ENCODE measurements at places on chromosomes 3 and 15.

GRCh38 chr3:15488002-15488401 lies 33.5 kb downstream of the COLQ start:
- DNase-seq: no peak

- no peak for DNase-seq
These were observed 26.9 kb upstream of the PLSCR2 start for GRCh38 chr3:146496251-146496650.

DNA sequence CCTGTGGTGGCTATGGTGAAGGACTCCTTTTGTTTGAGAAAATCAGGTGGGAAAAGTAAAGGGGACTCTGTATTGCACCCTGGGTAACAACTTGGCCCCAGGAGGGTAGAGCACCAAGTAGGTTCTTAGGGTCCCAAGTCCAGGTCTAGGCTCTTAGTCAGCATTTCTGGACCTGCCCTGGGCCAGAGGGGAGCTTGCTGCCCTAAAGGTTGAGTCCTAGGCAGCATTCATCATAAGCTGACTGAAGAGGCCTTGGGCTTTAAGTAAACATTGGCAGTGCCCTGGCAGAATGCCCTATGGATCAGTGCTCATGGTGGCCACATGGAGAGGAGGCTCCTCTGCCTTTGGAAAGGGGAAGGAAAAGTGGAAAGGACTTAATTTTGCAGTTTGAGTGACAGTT lies 268.5 kb upstream of the CTNNB1 start:
- DNase-seq: no peak

DNA sequence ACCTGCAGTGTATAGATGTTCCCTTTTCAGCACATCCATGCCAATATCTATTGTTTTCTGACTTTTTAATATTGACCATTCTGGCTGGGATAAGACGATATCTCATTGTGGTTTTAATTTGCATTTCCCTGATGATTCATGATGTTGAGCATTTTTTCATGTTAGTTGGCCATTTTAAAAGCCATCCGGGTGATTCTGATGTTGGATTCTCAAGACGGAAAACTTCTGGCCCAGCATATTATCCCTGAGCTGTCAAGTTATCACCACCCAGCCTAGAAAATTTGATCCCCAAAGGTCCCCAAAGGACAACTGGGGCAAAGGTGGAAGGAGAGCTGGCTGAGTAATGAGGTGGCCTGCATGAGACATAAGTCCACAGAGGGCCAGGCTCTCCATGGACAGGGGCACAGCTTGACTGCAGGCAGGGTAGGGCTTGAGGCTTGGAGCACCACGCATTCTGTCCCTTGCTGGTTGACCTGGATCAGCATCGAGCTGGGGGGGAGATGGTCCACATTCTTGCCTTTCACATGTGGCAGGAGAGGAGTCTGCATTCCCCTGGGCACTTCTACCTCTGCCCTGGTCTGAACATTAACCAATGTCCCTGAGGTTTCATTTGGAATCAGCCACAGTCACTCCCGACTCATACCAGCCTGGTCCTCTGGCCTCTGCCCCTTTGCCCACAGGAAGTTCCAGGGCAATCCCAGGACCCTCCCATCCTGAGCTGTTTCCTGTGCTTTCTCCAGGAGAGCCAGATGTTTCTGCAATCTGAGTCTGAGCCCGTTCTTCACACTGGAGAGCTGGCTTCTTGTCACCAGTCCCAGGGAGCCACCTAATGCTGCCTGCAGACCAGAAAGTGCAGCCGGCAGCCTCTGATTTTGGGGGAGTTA lies 69.2 kb downstream of the ISG20 start:
- DNase-seq: no peak

DNA sequence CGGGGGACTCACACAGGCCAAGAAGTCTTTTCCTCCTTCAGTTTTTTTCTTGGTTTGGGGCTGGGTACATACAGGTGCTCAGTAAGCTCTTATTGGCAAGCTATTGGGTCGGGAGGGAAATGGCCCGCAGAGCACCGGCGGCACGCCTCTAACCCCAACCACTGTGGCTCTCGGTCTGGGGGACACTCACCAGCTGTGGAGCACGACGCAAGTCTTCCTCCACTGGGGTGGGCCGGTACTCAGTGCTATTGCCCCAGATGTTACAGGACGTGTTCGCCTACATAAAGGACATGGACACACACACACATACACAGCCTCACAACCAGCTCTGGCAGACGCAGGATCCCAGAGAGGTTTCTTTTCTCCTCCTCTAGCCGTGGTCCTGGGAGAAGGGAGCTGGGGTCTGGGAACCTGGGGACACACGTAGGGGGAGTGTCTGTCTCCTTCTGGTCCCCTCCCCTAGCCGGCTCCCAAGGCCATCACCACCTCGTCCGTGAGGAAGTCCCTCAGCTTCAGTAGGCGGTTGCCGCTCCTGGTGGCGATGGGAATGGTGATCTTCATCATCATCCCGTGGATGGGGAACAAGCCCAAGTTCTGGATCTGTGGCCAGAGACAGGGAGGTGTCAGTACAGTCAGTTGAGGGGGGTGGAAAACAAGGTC lies 33.4 kb downstream of the FEM1B start:
- no peak for DNase-seq

DNA sequence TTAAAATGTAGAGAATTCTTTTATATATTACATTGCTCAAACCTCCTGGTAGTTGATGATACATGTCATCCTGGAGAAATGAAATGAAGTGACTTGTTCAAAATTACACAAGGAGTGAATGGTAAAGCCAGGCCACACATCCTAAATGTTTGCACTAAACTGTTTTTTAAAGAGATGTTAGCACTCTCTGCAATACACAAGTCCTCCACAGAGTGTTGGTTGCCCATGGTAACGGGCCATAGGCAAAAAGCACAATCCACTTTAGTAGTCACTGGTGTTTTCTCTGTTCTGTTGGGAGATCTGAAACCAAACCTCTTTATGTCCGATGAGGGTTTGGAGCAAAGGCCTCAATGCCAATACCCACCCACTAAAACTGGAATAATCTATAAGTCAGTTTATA lies 907.4 kb downstream of the NTRK3 start:
- DNase-seq: no peak

DNA sequence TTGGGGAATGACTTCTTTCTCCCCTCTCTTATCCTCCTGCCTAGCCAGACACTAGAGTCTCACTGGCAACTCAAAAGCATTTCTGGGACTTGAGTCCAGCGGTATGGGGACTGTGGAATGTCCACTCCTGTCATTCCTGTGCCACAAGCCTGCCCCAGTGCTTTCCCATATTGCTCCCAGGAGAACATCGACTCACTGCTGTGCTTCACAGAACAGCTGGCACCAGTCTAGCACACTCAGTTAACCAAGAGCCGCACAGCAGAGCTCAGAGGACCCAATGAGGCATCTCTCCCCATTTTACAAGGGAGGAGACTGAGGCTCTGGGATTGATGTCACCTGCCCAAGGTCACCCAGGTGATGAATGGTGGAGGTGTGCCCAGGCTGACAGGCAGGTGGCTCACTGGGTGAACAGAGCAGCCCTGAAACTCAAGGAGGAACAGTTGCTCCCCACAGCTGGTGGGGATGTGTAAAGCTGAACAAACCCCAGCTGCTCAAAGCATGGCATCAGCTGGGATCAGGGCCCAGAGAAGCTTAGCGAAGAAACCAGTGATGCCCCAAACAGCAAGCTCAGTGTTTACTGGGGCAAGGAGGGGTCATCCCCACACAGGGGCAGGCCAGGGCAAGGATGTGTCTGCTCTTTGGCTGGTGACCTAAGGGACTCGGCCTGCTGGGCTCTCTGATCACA lies 35.4 kb upstream of the DUSP7 start:
- DNase-seq: no peak

GRCh38 chr3:59540696-59541095 lies 490.9 kb upstream of the CFAP20DC start:
- DNase-seq: no peak

- no peak for DNase-seq
These were observed 226.9 kb downstream of the IL5RA start for GRCh38 chr3:2883283-2883682.

- DNase-seq: no peak
These were observed 5.1 kb upstream of the TM6SF1 start for GRCh38 chr15:83102346-83102745.

DNA sequence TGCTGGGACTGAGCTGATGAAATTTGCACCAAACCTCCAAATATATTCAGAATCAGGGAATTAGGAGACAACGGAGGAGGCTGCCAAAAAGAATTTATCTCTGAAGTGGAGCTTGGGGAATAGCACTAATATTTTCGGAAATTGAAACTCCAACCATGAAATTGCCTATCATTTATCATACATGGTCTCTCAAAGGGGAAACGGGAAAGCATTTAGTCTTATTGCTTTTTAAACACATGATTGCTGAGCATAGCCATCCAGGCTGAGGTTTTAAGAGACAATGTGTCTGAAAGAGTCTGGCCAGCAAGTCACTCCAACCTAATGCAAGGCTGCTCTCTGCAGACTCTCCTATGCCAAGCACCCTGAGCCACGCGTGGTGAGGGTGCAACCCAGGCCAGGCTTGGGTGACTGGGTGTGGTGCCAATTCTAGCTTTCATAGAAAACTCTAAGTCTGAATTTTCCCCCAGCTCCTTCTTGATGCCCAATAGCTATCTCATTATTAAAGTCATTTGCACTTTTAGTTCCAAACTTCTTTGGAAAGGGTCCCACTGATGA lies 200.2 kb downstream of the RPLP1 start:
- no peak for DNase-seq

DNA sequence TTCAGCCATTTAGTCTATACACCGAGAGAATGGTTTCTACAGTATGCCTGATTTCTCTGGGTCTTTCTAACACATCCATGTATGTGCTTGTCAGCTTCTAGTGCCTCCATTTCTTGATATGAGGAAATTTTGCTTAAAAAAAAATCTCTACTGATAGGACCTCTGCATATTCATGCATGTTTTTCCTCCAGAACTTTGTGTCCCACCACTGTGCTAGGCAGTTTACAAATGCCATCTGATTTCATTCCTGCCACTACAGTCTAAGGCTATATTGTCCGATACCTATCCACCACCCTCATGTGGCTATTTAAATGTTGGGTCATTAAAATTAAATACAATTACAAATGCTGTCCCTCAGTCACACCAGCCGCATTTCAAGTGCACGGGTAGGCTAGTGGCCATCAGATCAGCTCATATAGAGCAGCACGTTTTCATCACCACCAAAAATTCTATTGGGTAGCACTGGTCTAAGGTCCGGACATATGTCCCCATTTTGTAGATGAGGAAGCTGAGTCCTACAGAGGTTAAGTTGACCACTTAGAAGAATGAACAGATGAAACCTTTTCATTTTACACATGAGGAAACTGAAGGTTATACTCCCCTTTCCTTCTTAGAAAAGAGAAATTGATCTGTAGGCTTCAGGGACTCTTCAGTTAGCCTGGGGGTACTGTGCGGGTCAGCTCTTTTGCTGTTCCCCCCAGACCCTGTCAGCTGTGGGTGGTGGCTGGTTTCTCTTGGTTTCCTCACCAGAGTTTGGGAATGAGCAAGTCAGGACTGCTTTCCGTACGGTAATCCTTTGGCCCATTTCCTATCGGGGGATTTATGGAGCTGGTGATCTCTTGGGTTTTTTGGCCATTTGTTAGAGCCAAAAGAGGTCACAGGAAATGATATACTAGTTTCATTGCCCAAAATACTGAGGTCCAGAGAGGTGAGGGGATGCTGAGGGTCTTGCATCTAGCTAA lies 56.5 kb downstream of the SMAD3 start:
- no peak for DNase-seq

DNA sequence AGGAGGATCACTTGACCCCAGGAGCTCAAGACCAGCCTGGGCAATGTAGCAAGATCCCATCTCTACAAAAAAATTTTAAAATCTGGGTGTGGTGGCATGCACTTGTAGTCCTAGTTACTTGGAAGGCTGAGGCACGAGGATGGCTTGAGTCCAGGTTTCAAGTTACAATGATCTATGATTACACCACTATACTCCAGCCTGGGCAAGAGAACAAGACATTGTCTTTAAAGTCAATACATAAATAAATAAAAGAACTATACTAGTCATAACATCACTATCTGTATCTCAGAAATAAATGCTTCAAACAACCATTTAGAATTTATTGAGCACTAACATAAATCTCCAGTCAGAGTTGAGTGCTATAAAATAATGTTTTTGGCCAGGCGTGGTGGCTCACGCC lies 8.5 kb upstream of the PHLDB2 start:
- no peak for DNase-seq

- DNase-seq: no peak
These were observed 75.7 kb upstream of the GADL1 start for GRCh38 chr3:30970183-30970582.

GRCh38 chr15:23566651-23567050 lies 1.2 kb downstream of the MKRN3 start:
- no peak for DNase-seq

GRCh38 chr3:31606453-31606852 lies 73.7 kb downstream of the STT3B start:
- no peak for DNase-seq

DNA sequence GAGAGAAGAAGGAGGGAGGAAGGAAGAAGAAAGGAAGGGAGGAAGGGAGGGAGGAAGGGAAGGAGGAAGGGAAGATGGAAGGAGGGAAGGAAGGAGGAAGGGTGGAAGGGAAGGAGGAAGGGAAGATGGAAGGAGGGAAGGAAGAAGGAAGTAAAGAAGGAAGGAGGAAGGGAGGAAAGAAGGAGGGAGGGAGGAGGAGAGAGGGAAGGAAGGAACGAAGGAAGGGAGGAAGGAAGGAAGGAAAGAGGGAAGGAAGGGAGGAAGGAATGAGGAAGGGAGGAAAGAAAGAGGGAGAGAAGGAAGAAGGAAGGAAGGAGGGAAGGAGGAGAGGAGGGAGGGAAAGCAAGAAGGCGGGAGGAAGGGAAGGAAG lies 31.8 kb upstream of the ALDH1L1 start:
- DNase-seq: no peak

GRCh38 chr3:63557912-63558311 lies 94.6 kb upstream of the SNTN start:
- no peak for DNase-seq

DNA sequence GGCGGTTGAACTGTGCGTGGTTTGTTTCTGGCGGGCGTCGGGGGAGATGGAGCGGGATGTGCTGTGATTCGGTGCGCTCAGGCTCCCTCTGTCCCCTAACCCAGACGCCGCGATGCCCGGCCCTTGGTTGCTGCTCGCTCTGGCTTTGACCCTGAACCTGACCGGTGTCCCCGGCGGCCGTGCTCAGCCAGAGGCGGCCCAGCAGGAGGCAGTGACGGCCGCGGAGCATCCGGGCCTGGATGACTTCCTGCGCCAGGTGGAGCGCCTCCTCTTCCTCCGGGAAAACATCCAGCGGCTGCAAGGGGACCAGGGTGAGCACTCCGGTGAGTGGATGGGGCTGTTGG lies 1.2 kb downstream of the TRH start:
- DNase-seq: no peak

- DNase-seq: no peak
These were observed 5.3 kb downstream of the SNX22 start for GRCh38 chr15:64156652-64157331.

- no peak for DNase-seq
These were observed 101.4 kb upstream of the UMPS start for GRCh38 chr3:124628863-124629262.

DNA sequence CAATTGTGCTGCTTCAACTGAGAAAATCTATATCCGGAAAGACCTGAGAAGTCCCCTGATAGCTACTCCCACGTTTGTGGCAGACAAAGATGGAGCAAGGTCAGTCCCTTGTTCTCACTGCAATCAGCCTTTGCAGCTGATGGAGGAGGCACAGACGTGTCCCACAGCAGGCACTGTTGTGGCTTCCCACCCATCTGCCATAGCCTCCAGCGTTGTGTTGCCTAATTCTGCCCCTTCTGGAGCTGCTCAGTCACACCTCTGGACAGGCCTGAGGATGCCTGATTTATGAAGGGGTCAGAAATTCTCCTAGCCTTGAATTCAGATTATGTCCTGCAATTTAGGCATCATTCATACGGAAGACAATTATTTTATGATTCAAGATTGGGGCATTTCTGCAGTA lies 41.9 kb downstream of the MRPS25 start:
- DNase-seq: no peak

All from activated CD8-positive, alpha-beta memory T cell treated with anti-CD3 and anti-CD28 coated beads for 1 hour (primary cell).